ENCODE measurements at places on chromosomes 5 and 9.

- DNase-seq, result no peak
Observed at GRCh38 chr5:9212605-9213004, 333.3 kb downstream of the SEMA5A start.

DNA sequence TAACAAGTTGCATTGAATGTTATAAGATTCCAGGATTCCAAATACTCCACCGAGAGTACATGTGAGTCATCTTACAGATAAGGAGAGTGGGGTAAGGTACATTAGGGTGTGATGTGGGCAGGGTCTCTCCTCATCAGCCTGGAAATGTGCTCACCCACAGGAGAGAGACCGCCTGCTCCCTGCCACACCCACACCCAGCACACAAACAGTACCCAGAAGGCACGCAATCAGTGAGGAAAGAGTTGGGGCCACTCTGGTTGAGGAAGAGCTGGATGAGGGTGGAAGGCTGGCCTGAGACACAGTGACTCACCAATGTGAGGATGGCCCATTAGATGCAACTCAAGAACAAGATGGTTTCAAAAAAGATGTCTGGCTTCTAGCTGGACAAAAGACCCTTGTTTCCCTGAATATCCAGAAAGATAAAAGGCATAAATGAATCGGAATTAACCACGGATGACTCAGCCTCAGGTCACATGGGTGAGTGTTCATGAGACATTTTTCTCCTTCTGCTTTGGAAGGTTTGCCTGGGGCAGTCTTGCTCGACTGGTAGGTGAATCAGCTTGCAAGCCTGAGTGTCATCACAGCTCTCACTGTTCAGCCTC lies 51.1 kb upstream of the LHFPL2 start:
- DNase-seq, result no peak

DNA sequence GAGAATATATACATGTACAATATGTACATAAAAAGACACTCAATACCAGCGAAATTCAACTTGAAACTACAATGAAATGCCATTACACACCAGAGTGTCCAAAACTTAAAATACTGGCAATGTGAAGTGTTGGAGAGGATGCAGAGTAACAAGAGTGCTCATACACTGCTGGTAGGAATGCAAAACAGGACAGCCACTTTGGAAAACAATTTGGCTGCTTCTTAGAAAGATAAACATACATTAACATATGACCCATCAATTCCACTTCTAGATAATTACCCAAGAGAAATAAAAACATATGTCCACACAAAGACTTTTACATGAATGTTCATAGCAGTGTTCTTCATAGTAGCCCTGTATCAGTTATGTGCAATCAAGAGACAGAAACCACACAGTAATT lies 39.4 kb upstream of the BARX1 start:
- DNase-seq, result no peak

GRCh38 chr5:92942762-92943161 lies 638.3 kb downstream of the NR2F1-AS1 start:
- DNase-seq, result no peak

DNA sequence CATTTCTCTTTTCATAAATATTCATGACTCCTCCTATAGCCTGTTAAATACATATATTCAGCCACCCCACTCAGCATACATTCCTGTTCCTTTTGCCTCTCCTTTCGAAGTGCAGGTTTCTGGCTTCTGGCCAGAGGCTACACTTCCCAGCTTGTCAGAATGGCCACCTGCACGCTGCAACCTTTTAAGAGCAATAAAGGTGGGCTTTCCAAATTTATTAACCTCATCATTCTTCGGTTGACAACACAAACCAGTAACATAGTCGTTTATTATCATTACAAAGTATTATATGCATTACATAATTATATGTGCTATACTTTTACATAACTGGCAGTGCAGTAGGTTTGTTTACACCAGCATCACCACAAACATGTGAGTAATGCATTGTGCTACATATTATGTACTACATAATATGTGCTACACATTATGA lies 16.5 kb upstream of the TMEM171 start:
- no peak for DNase-seq

DNA sequence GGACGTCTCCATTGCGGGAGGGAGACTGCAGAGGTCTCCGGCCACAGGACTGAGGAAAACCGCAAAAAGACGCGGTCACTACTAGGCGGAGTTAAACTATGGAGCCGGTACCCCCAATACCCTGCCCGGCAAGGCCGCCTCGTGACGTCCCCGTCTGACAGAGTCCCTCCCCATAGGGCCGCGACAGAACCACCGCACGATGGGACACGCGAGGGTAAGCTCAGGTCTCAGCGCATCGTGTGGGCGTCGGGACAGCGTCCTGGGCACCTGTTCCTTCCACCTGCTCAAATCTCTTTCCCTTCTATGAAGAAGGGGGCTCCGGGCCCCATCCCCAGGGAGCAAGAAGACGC lies 35.2 kb upstream of the GLDC start:
- no peak for DNase-seq

GRCh38 chr5:7410936-7411511 lies 15.1 kb downstream of the ADCY2 start:
- DNase-seq, result no peak

- DNase-seq, result no peak
Observed at GRCh38 chr9:21750021-21750735, 52.3 kb upstream of the MTAP start.

DNA sequence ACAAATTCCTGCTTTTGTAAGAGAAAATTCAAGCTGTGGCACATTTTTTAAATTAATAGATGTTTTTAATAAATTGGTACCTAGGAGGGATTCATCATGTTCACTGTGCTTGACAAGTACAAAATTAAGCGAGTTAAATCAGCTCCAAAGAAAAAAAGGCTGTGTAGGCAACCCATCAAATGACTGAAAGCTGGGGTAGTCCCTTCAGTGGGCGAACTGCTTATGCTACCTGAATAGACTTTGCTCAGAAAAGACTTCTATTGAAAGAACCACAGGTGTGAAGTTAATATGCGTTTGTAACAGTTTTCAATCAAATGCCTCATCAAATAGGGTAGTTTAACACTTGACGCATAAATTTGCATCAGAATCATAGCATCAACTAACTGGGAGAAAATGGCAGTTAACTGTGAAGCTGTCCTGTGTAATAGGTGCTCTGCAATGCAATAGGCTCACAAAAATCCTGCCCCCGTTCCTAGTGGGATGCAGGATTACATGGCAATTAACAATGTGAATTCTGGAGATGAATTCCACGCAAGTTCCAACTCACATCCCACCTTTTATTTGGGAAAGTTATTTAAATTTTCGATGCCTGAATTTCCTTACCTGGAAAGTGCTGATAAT lies 14.4 kb upstream of the ARL15 start:
- DNase-seq, result no peak

GRCh38 chr9:68710111-68710471 lies 5.1 kb downstream of the PIP5K1B start:
- no peak for DNase-seq

DNA sequence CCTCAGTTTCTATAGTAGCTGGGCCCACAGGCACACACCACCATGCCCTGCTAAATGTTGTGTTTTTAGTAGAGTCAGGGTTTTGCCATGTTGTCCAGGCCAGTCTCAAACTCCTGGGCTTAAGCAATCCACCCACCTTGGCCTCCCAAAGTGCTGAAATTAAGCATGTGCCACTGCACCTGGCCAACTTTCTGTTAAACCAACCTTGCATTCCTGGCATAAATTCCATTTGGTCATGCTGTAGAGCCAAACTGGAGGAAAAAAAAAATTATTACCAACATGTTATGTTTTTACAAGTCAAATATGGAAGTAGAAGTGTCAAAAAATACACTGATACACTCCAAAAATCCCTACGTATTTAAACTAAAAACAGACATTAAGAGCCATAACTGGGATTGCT lies 54.1 kb downstream of the ERMP1 start:
- no peak for DNase-seq

- DNase-seq, result no peak
Observed at GRCh38 chr9:36217256-36217968, 26.7 kb downstream of the CLTA start.

GRCh38 chr9:111068383-111068730 lies 30.1 kb upstream of the LPAR1 start:
- no peak for DNase-seq

- no peak for DNase-seq
Observed at GRCh38 chr9:100322954-100323536, 29.7 kb downstream of the TEX10 start.

GRCh38 chr9:22285066-22285465 lies 161.6 kb upstream of the DMRTA1 start:
- DNase-seq, result no peak

DNA sequence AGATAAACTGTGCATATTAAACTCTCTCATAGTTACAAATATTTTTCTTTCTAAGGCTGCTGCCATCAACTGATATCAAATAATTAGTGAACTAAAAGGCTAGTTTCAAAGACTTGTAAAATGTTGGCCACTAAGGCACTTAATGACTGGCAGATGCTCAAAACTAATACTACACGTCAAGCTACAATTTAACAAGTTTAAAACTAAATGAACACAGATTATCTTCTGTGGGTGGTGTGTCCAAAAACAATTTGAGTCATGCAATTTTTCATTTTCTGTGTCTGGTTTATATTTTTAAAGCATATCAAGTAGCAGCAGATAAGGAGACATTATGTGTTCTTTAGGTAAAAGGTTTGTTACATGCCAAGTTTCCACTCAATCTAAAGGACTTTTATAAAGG lies 665.1 kb downstream of the EFNA5 start:
- DNase-seq, result no peak

DNA sequence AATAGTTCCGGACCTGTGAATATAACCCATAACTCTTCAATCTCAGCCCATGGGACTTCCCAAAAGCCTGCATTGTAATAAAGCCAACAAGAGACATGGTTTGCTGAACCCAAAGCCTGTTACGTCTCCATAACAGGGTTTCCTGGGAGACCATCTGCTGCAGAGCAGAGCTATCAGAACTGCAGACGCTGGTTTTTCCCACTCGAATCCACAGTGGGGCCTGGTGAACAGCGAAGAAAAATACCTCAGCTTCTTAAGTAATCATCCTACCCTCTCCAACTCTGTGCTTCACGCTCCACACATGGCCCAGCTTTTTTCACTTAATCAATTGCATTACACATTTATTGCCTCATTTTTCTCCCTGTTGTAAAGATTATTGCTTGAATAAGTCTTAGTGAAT lies 409.5 kb upstream of the GRIA1 start:
- no peak for DNase-seq

- DNase-seq, result no peak
Observed at GRCh38 chr9:89372230-89372816, 54.0 kb downstream of the SECISBP2 start.

- DNase-seq, result no peak
Observed at GRCh38 chr9:113155911-113156588, 5.2 kb downstream of the SLC31A2 start.

- DNase-seq, result no peak
Observed at GRCh38 chr5:58149345-58149744, 310.5 kb downstream of the PLK2 start.

DNA sequence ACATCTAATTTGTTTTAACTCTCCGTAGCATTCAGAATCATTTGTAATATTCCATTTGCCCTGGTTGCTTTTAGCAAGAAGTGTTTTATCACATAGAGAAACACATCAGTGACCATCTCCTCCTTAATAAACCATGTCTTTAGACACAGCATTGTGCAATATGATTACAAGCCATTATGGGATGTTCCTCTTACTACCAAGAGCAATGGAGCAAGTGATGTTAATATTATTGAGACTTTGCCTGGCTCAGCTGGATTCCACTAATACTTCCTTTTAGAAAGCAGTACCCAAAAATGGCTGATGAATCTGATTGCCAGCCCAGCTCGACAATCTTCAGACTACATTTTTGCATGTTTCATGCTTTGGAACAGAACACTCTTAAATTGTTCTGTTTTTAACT lies 364.2 kb downstream of the OSTF1 start:
- DNase-seq, result no peak

DNA sequence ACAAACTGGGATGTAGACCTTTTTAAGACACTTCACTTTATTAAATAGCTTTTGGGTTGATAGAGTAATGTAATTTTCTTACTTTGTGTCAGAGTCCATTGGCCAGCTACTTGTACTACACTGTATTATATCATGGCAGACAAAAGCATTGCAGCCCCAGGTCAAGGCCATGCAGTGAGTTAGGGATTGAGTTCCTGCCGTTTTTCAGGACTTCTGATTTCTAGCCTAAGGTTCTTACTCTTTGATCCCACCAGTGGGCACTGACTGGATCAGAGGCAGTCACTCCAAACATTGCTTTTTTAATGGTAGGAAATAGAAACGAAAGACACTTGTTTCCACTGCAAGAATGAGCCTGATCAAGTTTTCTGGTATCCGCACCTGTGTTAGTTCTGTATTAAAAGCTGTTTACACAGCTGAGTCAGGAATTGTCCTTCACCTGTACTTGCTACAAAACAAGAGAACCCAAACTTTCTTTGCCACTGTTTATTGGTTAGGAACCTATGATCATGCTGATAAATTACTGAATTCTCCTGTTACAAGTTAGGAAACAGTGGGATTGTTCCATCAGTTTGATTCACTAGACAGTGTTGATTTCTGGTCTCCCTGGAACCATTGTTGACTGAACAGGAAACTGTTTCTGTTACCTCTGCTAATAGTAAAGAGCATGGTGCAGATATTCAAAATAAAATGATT lies 22.1 kb downstream of the LRRC70 start:
- no peak for DNase-seq

- DNase-seq, result no peak
Observed at GRCh38 chr5:136620016-136620419, 254.7 kb upstream of the TRPC7 start.

- no peak for DNase-seq
Observed at GRCh38 chr5:178622679-178623247, 4.1 kb downstream of the CLK4 start.

- no peak for DNase-seq
Observed at GRCh38 chr9:128556926-128557634, 4.7 kb downstream of the SPTAN1 start.

- DNase-seq, result no peak
Observed at GRCh38 chr5:59712836-59713497, 180.6 kb downstream of the PDE4D start.

DNA sequence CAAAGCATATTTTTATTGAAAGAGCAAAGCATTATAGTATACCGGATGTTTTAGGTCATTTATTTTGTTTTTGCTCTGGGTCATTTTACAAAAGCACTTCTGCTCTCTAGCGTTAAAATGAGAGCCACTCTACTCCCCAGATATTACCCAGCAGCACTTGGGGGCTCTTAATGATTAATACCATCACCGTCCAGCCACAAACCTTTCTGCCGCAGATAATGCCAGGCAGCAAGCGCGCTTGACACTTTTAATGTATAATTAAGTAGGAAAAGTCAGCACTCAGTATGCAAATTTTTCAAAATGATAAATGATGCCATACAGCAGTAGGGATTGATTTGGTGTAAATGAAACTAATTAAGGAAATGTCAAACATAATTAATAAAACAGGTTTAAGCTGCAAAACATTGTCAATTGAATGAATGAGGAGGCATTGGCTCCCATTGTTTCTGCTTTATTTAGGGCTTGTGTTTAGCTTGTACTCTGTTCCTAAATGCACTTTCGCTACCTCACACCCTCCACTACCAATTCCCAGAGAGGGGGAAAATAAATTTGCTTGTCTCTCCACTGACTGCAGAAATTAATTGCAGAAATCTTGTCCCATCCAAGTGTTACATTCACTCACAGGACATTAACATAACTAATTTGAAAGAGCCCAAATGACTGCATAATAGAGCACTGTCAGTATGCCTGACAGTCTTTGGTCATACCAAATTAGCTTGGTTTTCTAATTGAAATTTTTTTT lies 358.8 kb upstream of the ARRDC3 start:
- no peak for DNase-seq

GRCh38 chr5:25448190-25448621 lies 803.4 kb upstream of the CDH10 start:
- DNase-seq, result no peak

All from hypothalamus (tissue), 51 donors.